ENCODE measurements at places on chromosomes 2 and 18.

- no peak for DNase-seq
Measured at GRCh38 chr2:111665011-111665410, 219.0 kb downstream of the ANAPC1 start.

DNA sequence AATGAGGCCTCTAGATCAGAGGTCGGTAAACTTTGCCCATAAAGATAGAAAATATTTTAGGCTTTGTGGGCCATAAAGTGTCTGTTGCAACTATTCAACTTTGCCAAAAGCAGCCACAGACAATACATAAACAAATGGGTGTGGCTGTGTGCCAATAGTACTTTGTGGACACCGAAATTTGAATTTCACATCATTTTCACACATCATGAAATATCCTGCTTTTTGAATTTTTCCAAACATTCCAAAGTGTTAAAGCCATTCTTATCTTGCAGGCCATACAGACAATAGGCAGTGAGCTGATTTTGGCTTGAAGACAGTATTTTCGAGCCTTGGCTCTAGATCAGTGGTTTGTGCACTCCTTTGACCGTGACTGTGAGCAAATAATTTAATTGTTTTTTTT, 51.1 kb upstream of the EPC2 start:
- no peak for DNase-seq

- DNase-seq: no peak
Measured at GRCh38 chr18:77164763-77165485, 32.3 kb upstream of the MBP start.

DNA sequence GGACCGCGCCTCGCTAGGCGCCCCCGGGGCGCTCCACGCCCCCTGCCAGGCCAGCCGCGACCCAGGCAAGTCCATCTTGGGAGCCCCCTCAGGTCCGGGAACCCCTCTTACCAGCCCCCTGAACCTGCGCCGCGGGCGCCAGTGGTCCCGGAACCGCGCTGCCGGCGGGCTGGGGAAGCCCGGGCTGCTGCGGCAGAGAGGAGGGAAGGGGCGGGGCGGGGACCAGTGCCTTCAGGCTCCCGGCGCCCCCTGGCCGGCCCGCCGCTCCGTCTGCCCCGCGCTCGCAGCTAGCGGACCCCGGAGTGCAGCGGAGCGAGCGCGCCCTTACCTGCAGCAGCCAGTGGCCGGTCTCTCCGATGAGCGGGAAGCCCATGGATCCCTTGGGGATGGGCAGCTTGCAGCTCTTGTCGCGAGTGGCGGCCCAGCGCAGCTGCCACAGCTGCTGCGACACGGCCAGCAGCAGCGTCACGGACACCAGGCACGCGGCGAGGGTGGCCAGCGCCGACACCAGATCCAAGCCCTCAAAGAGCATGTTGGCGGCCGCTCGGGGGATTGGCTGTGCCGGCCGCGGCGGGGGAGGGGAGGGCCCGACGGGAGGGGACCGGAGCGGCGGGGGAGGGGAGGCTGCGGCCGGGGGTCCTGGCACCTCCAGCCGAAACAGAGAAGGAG, at the start of gene CYP26B1:
CYP26B1 (minus strand) TSS at position 560 of the 669 bp plus-strand sequence; CDS start at position 532, 28 bp downstream.
- no peak for DNase-seq

DNA sequence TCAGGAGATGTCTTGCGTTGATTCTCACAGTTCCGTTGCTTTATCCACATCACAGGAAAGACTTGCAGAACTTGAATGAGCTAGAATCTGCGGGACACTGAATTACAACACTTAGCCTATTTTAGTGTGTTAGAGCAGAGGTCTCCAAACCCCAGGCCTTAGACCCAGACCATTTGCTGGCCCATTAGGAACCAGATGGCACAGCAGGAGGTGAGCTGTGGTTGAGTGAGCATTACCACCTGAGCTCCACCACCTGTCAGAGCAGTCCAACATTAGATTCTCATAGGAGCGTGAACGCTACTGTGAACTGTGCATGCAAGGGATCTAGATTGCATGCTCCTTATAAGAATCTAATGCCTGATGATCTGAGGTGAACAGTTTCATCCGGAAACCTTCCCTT, 3.8 kb downstream of the MRPL30 start:
- DNase-seq: no peak

DNA sequence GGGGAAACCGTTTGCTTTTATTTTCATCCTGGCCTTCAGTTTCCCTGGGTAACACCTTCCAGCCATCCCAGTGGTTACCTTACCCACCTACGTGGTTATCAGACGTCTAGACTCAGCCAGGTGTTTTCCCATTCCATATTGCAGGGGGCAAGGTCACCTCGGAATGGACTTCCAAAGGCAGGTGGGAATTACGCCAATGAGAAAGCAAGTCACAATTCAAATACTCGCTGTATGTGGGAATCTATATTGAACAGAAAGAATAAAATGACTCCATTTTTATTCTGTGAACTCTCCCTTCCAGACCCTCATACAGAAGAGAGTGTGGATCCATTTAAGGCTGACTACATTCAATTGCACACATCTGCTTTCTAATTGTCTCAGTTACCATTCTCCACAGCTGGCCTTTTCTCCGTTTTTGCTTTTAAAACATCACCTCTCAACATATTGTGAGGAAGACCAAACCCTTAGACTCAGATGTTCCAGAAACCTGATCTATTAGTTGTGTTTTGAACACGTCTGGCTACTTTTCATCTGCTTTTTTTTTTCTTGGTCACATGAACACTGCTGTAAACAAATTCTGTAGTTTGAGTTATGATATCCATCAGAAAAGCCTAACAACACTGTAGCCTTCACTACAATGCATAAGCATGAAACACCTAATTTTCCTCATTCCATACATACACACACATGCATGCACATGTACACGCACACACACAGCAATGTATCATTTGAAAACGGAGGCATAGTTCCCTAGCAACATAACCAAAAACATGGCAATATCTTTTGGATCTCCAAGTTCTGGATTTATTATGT, 59.8 kb downstream of the BCL2 start:
- DNase-seq: no peak

DNA sequence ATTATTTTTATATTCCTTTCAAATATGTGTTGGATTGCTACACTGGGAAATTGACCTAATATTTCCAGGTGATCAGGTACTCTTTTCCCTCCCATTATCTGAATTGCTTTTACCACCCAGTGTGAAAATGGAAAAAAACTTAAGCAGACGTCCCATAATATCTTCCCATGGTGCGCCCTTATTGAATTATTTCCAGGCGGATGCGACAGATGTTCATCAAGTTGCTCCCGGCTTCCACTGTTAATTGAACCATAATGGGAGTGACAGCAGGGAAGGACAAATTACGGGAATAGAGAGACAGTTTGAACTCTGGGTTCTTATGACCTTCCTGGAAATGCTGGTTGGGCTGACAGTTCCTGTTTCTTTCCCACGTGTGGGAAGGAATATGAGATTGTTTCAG, 93.3 kb downstream of the THSD7B start:
- DNase-seq: no peak

GRCh38 chr18:11925800-11926481, 17.8 kb upstream of the MPPE1 start:
- DNase-seq: no peak

- DNase-seq: no peak
Measured at GRCh38 chr2:119739580-119740255, 20.0 kb upstream of the PTPN4 start.

- DNase-seq: no peak
Measured at GRCh38 chr2:39649511-39649910, 16.2 kb upstream of the TMEM178A start.

DNA sequence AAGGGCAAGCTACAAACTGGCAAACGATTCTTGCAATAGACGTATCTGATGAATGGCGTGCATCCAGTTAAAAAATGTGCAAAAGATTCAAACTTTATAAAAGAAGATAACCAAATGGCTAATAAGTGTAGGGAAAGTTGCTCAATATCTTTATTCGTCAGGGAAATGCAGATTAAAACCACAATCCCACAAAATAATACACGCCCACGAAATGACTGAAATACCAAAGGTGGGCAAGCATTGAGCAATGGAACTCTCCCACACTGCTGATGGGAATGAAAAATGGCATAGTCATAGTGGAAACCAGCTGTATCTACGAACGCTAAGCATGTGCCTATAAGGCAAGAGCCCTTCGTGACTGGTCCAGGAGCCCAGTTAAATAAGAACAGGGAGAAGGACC, 168.6 kb upstream of the SIX2 start:
- no peak for DNase-seq

- no peak for DNase-seq
Measured at GRCh38 chr18:57784034-57784800, 18.9 kb downstream of the ATP8B1 start.

DNA sequence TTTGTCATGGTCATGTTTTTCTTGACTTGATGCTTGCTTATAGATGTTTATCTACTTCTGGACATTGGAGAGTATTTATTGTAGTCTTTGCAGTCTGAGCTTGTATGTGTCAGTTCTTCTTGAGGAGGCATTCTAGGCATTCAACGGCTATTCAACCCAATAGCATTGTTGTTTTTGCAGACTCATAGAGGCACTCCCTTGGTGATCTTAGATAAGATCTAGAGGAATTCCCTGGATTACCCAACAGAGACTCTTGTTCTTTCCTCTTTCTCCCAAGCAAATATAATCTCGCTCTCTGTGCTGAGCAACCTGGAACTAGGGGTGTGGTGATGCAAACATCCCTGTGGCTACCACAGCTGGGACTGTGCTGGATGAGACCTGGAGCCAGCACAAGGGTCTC, 40.4 kb downstream of the SYT4 start:
- DNase-seq: no peak

- DNase-seq: no peak
Measured at GRCh38 chr18:13120983-13121441, 97.5 kb upstream of the LDLRAD4 start.

- DNase-seq: no peak
Measured at GRCh38 chr2:3105814-3106569, 271.6 kb downstream of the EIPR1 start.

DNA sequence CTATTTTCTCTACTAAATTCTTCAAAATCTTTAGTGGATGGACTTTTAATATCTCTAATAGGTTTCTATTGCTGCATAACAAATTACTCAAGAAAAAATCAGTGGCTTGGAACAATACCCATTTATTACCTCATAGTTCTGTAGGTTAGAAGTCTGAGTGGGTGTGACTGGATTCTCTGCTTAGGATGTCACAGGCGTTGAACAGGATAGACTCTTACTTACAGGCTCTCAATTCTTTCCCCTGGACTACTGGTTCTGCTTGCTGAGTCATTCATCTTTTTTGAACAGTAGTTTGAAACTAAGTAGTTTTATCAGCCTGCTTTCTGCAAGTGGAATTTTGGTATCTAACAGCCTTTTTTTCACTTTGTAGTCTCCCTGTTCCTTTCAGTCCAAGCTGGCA, 265.4 kb downstream of the ZNF385B start:
- no peak for DNase-seq

- no peak for DNase-seq
Measured at GRCh38 chr2:213551526-213551925, 267.3 kb downstream of the SPAG16 start.

GRCh38 chr18:2978661-2979106, 34.3 kb downstream of the LPIN2 start:
- peak; percentile 58 for DNase-seq

GRCh38 chr2:241000831-241001321, 2.5 kb downstream of the SNED1 start:
- no peak for DNase-seq

DNA sequence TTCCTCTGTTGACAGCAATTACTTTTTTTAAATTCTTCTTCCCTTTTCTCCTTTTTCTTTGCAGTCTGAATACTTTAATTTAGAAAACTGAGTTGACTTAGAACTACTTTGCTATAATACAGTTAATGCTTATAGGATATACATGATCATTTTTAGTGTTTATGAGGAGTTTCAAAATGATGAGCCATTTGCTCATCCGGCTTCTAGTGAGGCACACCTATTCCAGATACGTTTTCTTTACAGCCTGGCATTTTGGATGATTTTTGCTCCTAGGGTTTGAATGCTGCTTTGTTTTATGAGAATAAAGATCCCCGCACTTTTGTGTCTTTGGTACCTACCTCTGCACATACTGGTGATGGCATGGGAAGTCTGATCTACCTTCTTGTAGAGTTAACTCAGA, 52.8 kb downstream of the EIF5B start:
- no peak for DNase-seq

DNA sequence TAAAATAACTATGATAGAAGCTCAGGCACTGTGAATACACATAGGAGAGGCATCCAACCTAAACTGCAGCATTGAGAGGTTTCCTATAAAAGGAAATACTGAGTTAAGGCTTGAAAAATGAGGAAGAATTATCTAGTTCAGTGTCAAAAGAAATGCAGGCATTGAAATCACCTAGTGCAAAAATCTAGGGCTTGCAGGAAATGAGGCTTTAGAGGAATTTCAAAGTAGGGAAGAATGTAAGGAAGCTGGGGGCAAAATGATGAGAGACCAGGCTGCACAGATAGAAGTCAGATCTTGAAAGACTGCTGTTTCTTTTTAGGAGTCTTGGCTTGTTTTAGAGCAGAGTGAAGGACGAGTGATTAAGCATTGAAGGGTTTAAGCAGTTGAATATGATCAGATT, 28.1 kb upstream of the SCYGR2 start:
- DNase-seq: no peak

DNA sequence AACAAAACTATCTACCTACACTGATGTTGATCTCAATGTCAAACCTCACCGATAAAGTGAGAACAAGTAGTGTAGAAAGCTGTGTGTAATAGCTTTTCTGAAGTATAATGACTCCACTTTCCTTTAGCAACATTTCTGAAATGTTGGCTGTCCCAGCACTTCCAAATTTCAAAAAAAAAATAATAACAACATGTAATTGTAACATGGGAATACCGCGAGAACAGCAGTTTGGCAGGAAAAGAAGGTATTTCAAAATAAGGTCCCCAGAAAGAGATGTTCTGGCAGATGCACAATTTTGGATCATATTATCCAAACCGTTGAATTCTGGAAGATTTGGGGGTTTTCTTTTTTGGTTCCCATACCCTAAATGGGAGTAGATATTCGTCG, 352.0 kb downstream of the ARHGAP15 start:
- DNase-seq: no peak

DNA sequence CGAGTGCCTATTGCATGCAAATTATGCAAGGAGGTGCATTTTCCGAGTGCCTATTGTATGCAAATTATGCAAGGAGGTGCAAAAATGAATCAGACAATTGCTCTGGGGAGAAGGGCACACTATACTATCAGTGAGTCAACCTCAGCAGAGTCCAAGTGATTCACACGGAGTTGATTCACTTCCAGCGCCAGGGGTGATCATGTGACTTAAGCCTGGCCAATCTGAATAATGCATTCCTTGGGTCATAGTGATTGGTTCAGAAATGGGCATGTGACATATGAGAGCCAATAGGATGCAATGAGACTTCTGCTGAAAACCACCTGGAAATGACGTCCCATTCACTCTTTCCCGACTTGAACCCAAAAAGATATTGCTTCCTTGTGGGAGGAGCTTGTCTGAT, 152.2 kb downstream of the DAW1 start:
- no peak for DNase-seq

- no peak for DNase-seq
Measured at GRCh38 chr2:60154142-60154541, 399.3 kb downstream of the BCL11A start.

Measured in CD4-positive, alpha-beta T cell treated with Interleukin-17A for 4 hours (primary cell).